Stromal cell of bone marrow (primary cell): ENCODE measurements at places on chromosomes 16 and 17.

DNA sequence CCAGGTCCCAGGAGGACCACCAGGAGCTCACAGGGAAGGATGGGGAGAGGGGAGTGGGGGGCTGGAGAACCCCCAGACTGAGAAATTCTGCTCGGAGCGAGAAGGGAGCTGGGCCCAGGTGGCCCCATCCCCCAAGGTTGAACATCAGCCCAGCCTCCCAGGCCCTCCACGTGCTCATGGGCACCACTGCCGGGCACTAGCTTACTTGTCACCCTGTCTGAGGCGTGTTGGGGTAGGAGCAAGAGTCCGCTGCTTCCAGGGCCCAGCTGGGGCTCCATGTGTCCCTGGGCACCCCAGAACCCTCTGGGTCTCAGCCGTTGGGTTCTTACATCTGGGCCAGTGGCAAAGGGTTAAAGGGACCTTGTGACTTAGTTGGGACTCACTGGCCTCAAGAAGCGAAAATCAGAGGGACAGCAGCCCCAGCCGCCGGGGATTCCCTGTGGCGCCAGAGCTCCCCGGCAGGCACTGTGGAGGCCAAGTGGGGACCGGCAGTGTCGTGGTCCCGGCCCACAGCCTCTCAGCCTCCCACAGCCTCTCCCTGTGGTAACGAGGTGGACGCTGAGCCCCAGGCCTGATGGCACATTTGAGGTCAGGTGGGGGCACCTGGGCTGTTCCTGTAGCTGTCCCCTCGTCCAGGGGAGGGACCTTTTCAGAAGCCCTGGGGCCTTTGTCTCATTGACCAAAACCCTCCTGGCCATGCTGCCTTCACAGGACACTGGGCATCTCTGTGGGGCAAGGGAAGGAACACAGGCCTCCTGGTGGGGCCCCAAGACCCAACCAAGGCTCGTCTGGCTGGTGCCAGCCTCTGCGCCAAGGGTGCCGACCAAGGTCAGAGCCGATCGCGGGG lies 33.7 kb upstream of the CDH15 start:
- no peak for DNase-seq

- DNase-seq, result no peak
Observed at GRCh38 chr17:14780097-14780651, 479.3 kb downstream of the HS3ST3B1 start.

- DNase-seq, result no peak
Observed at GRCh38 chr17:82374626-82375331, 3.2 kb downstream of the UTS2R start.

DNA sequence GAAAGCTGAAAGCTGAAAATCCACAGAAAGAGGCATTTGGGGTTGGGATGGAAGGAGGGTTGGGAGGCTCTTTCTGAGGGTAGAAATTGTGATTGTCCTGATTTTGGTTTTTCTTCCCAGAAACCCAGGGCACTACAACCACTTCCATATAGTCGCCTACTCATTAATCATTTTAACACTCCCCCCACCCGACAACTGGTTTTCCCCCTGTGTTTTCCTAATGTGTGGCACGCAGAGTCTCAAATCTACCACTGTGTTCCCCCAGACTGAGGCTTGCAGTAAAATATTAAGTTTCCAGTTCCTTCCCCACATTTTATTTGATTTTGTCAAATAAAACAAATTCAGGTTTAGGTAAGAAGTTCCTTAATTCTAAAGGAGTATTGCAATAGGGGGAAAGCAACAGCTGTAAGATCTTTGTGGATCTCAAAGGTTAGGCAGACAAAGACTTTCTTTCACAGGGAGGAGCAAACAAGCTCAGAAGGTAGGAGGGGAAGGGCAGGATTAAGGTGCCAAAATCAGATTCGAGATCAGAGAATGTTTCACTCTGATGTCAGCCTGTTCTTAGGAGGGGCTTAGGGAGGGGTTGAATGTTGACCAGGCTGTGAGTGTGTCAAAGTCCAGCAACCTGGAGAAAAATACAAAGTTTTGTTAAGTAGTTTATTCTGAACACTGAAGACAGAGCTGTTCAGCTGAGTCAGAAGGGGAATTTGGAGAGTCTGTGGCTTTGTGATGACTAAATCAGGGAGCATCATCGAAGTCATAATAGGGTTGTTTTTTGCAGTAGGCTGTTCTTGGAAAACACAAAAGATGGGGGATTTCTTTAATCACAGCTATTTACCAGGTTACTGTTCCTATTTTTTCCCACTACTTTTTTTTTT lies 3.6 kb downstream of the ZNF267 start:
- peak; percentile 85 for DNase-seq

GRCh38 chr16:79301051-79301450 lies 299.5 kb downstream of the MAF start:
- no peak for DNase-seq

DNA sequence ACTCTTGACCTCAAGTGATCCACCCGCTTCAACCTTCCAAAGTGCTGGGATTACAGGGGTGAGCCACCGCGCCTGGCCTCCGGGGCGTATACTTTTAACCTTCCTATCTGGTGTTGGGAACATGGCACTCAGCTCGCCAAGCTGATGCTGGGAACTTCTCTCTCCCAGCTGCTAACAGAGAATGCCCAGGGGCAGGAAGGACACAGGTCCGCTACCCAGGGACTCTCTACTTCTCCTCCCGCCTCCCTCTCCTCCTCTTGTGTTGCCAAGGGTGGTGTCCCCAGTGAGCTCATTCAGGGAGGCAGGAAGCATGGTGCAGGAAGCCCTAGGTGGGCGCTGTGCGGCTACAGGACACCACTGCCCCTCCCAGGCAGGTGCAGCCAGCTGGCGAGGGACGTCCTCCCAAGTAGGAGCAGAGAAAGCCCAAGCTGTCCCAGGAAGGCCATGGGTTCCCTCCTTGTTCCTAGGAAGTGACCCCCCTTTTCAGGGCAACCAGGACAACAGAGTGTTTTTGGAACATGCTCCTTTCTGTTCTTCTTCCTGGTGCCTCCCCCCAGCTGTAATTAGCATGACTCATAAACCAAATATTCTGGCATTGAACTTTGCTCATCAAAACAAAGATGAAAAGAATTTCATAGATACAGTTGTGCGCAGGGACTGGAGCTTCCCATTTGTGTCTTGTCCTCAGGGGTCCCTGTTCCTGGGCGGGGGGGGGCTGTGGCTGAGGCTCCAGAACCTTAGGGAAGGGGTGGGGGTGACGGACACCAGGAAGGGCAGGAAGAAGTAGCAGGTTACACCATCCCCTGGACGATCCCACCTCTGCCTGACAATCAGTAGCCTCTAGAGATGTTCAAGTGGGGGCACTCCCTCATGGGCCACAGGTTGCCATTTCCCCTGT lies 2.7 kb downstream of the C1QTNF1 start:
- no peak for DNase-seq

- no peak for DNase-seq
Observed at GRCh38 chr17:30942308-30943079, 20.7 kb downstream of the ADAP2 start.

DNA sequence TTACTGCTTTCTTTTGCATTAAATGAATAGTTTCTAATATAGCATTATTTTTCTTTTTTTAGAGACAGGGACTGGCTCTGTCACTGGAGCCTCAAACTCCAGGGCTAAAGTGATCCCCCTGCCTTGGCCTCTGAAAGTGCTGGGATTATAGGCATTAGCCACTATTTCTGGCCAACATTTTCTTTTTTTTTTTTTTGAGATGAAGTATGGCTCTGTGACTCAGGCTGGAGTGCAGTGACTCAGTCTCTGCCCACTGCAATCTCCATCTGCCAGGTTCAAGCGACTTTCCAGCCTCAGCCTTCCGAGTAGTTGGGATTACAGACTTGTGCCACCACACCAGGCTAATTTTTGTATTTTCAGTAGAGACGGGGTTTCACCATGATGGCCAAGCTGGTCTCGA lies 2.0 kb upstream of the DUXB start:
- DNase-seq, result peak; percentile 42

DNA sequence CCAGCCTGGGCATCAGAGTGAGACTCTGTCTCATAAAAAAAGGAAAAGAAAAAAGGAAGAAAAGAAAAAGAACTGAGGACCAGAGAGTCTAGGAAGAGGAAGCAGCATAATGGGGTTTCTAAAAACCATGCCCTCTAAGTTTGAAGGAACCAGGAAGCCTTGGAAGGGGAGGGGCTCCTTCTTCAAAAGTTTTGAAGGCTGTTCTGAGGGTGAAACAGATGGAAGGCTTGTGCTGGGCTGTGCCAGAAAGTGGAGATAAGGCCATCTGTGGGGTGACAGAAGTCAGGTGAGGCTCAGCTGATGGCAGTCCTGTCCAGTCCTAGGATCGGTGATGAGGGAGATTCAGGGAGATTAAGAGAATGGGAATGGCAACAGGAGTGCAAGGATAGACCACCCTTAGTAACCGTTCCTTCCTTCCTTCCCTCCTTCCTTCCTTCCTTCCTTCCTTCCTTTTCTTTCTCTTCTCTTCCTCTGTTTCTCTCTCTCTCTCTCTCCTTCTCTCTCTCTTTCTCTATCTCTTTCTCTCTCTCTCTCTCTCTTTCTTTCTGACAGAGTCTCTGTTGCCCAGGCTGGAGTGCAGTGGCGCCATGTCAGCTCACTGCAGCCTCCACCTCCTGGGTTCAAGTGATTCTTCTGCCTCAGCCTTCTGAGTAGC lies 182.6 kb downstream of the NTN1 start:
- DNase-seq, result no peak

- no peak for DNase-seq
Observed at GRCh38 chr16:50702725-50703124, 9.3 kb downstream of the NOD2 start.

DNA sequence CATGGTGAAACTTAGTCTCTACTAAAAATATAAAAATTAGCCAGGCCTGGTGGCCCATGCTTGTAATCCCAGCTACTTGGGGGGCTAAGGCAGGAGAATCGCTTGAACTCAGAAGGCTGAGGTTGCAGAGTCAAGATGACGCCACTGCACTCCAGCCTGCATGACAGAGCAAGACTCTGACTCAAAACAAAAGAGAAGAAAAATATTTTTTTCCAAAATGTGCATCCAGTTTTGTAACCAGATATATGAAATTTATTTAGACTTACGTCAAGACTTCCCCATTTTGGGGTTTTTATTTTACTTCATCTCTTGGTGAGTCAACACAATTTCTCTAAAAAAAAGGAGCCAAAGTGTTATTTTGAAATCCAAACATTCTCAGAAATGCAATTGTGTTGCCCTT lies 5.5 kb upstream of the TM4SF5 start:
- no peak for DNase-seq

- peak; percentile 96 for DNase-seq
Observed at GRCh38 chr17:49691086-49691676, 13.3 kb upstream of the SPOP start.

DNA sequence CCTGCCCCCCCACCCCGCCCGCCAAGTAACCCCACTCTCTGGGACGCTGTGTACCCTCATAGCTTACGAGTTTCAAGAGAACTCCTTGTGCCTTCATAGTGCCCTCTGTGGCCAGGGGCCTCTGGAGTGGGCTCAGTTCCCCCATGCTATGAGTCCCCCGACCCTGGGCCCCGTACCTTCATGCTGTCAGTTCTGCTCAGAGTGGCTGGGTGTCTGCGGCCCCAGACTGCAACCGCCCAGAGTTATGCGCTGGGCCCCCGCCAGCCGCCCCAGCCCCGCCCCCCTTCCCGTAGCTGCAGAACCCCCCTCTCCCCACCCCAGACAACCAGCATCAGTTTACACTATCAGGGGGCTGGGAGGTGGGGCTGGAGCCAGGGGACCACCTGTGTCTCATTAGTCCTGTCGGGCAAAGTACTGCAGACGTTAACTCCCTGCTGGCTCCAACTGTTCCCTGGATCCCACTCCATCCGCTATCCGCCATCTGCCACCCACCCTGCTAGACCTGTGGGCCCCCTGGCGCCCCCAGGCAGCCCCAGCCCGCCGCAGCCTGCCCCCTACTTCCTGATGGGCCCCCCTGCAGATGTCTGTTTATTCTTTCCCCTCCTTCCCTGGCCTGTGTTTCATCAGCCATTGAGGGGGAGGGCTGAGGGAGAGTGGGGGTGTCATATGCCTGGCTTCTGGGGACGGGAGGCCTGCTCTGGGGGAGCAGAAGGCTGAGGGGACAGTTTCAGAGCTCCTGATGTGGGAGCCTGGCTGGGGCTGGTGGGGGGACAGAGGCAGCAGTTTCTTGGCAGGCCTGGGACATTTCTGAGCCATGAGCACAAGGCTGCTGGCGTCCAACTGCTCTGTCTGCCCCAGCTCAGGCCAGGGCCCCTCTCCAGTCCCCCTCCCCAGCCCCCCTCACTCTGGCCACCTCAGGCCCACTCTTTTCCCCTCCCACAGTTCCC lies at the start of gene MFAP4:
Gene MFAP4 (minus strand): TSS at position 217 of the 947 bp plus-strand sequence. CDS start 35 bp downstream, at position 182.
- peak; percentile 38 for DNase-seq

DNA sequence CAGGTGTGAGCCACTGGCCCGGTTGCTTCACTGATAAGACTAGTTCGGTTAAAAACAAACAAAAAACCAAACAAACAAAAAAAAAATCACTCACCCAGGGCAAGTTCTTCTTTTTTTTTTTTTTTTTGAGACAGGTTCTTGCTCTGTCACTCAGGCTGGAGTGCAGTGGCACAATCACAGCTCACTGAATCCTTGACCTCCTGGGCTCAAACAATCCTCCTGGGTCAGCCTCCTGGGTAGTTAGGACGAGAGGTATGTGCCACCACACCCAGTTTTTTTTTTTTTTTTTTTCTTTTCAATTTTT lies 119.5 kb upstream of the CORO6 start:
- no peak for DNase-seq

- no peak for DNase-seq
Observed at GRCh38 chr16:11852092-11852809, 909 bp upstream of the RSL1D1 start.

DNA sequence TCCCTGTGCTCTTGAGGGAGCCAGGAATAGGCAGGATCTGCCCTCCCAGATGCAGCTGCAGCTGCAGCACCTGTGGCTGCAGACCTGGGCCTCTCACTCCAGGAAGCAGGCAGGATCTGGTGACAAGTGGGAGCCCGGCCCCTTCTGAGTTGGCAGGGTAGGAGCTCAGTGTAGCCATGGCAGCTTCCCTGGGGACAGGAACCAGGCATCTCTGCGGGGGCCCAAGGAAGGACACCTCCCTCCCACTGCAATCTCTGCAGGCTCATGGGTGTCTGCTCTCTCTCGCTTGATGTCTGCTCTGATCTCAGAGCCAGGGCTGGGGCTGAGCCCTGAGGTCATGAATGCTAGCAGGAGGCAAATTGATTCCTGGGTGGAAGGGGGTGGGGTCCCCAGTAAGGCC lies 592.5 kb upstream of the CA10 start:
- DNase-seq, result no peak

DNA sequence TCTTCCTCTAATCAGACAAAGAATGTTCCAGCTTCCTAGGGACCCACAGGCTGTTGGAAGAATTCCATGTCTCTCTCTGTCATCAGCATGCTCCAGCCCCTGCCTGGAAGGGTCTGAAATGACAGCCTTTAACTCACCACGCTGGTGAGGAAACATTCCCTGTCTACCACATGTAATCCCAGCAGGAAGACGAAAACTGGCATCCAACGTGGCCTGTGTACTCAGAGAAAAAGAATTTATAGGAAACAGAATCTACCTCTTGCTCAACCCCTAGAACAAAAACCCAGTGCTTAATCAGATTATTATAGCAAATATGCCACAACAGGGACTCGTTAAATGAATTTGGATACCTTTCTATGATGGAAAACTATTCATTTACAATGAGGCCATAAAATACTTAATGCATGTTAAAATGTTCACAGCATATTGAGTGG lies 147.3 kb upstream of the FOXF1 start:
- no peak for DNase-seq
